ENCODE measurements at places on chromosomes 7 and 10.

DNA sequence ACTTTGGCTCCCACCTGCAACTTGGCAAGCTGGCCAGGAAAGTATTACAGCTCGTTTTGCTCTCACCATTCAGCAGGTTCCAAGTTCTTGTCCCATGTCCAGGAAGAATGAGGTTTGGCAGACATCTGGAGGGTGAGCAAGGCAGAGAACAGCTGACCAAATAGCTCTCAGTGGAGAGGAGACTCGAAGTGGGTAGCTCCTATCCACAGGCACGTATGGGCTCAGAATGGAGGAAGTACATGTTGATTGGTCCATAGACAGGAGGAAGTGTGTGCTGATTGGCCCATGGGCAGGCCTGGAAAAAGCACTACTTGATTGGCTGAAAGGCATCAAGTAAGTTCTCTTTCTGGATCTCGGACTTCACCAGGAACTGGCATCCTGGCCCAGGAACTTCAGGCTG is 3.0 kb upstream of the NCAPG2 start:
- no peak for DNase-seq

- DNase-seq = no peak
Observed at GRCh38 chr10:106682175-106682574, 482.3 kb downstream of the SORCS1 start.

- DNase-seq = no peak
Observed at GRCh38 chr7:21361413-21362125, 66.3 kb upstream of the SP4 start.

- DNase-seq = no peak
Observed at GRCh38 chr7:34354899-34355298, 303.1 kb upstream of the NPSR1 start.

- no peak for DNase-seq
Observed at GRCh38 chr10:35424680-35425285, 88.5 kb downstream of the CCNY start.

DNA sequence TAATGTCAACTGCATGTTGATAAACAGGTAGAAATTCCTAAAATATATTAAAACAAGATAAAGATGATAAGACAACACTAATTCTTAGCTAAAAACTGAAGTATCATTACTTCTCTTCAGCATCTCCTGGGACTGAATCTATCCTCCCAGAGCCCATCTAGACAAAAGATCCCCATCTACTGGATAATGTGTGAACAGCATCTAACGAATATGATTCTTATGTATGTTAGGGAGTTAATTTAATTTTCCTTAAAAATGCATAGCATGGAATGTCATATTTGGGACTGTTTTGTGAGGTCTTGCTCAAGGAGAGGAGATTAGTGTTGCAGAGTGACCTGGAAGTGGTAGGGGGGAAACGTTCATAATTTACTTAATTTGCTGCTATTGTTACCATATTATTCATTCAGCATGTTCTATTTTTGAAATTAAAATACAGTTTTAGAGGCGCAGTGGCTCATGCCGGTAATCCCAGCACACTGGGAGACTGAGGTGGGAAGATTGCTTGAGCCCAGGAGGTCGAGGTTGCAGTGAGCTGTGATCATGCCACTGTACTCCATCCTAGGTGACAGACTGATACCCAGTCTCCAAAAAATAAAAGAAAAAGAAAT is 305.1 kb upstream of the CSTF2T start:
- no peak for DNase-seq

- DNase-seq = no peak
Observed at GRCh38 chr10:73228247-73228646, 18.8 kb downstream of the DNAJC9 start.

DNA sequence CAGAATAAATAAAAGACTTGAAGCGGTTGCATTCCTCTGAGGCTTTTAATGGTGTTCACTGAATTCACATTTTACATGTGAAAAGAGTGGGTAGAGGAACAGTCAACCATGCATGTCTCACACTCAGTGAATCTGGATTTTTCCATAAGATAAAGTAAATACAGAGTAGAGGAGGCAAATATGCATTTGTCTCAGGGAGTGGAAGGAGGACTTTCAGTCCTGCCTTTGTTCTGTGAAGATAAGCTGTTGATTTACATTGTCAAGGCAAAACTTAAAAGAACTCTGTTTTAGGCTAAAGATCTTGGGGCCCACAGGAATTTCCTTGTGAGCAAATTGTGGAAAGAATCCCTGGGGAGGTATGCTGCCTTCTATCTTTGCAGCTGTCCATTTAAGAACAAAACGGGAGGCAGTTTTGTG is 825.3 kb upstream of the MBL2 start:
- DNase-seq = no peak

- DNase-seq = no peak
Observed at GRCh38 chr10:98589007-98589406, 142.3 kb upstream of the HPS1 start.

DNA sequence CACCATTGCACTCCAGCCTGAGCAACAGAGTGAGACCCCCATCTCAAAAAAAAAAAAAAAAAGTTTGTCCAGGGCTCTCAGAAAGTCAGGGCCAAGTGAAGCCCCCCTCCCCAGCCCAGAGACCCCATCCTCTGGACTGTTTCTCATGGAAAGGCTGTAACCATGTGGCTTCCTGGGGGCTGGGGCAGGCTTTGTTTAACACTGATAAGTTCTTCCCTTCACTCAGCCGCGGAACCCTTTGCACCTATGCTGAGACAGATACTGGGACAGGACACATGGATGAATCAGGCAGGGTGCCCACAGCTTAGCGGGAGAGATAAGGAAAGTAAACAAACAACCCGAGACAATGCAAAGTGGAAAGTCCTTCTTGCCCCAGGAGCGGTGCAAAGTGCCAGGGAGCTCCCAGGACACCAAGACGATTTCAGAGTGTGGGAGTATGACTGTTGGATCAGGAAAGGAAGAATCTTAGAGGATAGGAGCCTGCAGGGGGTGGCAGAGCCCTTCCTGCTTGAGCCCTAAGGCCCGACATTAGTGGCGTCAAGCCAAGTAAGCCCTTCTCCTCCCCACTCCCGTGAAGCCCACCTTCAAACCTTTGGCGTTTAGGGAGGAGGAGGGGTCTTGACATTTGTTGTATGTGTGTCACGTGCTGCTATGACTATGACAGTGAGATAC is 11.6 kb downstream of the MLXIPL start:
- no peak for DNase-seq

DNA sequence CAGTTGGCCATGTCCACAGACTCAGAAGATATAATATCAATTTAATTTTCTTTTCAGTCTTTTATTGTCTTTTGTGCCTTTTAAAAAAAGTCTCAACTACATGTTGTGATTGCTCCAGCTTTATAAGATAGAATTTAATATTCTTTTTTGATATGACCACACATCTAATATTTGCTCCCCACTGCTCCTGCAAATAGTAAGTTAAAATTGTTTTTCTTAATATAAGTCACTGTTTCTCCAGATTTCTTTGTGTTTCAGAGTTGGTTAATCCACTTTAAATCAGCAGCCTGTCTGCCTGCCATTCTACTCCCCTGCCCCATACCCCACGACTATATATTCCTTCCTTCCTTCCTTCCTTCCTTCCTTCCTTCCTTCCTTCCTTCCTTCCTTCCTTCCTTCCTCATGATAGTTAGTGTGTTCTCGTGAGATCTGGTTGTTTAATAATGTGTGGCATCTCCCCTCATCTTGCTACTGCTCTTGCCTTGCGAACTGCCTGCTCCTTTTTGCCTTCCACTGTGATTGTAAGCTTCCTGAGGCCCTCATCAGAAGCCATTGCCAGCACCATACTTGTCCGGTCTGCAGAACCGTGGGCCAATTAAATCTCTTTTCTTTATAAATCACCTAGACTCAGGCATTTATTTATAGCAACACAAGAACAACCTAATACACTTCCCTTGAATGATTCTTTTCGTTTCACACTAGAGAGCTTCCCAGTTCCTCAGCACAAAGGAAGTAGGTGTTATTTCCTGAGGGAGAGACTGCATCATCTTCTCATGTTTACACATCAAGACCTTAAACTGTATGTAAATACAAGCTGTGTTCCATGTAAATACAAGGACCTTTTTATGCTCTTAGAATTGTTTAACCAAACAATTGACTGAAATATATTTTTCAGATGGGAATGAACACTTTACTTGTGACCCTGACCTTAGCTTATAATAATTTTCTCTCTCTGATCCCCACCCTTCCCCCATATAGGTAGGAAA is 24.5 kb downstream of the TAS2R16 start:
- peak; percentile 37 for DNase-seq

GRCh38 chr7:108659261-108659660 is 89.6 kb downstream of the DNAJB9 start:
- DNase-seq = no peak

DNA sequence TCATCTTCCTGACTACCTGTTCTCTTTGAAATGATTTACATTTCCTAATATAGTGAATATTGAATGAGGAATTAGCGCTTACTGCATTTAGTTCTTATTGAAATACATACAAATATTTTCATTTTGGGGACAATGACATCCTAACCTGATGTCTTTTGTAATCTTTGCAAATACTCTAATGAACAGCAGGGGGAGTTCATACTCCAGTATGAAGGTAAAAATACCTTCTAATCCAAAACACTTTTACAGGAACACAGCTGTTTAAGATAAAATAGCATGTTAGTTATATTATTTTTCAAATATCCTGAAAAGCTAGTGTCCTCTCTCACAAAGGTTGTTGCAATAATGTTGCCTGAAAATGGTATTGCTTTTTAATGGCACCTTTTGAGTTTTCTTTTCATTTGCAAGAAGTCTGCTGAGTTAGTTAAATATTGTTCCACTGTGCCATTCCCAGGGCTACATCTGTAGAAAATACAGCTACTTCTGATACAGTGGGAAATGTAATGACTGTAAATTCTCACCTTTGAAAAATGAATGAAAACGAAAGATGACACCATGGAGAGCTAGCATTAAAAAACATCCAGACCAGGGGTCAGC is 400.0 kb downstream of the PHF14 start:
- DNase-seq = no peak

DNA sequence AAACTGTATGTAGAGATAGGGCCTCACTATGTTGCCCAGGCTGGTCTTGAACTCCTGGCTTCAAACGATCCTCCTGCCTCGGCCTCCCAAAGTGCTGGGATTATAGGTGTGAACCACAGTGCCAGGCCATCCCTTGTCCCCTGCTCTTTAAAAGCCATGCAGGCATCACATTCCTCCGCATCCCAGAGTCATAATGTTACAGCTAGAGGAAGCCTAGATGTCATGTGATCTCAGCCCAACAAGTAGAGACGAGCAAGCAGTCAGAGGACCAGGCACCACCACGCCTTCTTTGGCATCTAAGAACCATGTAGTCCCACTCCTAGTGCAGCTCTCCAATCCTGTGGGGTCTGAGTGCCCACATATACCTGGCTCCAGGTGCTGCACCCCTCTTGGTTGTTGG is 13.1 kb downstream of the PODXL start:
- no peak for DNase-seq
